ENCODE measurements at places on chromosomes 7 and 10. TPM values are rescaled to one million over a fixed set of nuclear protein-coding genes. Genes with fewer than 3 reads are reported as not detected.

CYP2C18 gene
- not detected for total RNA-seq

- DNase-seq = no peak
- no peak overlapping the region for H3K27ac ChIP-seq
- no peaks in the 10 kb centered on the region for H3K4me1 ChIP-seq
- peaks cover 15% of the 10 kb centered on the region for H3K27me3 ChIP-seq
Measured at GRCh38 chr7:143419880-143420279, 11.2 kb upstream of the EPHA1 start.

GRCh38 chr7:4299431-4299830, 382.7 kb upstream of the FOXK1 start:
- no peaks in the 10 kb centered on the region for H3K36me3 ChIP-seq
- DNase-seq = no peak
- H3K27me3 ChIP-seq = no peaks in the 10 kb centered on the region
- H3K4me3 ChIP-seq = no peak overlapping the region
- no peaks in the 10 kb centered on the region for H3K4me1 ChIP-seq

GRCh38 chr7:11706666-11707605, 125.1 kb downstream of the THSD7A start:
- H3K27ac ChIP-seq = no peak overlapping the region
- no peaks in the 10 kb centered on the region for H3K27me3 ChIP-seq
- H3K4me1 ChIP-seq = no peaks in the 10 kb centered on the region
- H3K36me3 ChIP-seq = no peaks in the 10 kb centered on the region

- no peak for DNase-seq
- H3K4me1 ChIP-seq = peaks cover 68% of the 10 kb centered on the region
- H3K36me3 ChIP-seq = peaks cover 29% of the 10 kb centered on the region
- H3K27me3 ChIP-seq = no peaks in the 10 kb centered on the region
Measured at GRCh38 chr7:104982308-104983075, 31.5 kb upstream of the KMT2E start.

GRCh38 chr10:75057680-75058079, 53.8 kb upstream of the SAMD8 start:
- H3K27ac ChIP-seq = no peak overlapping the region
- H3K4me1 ChIP-seq = no peaks in the 10 kb centered on the region
- no peaks in the 10 kb centered on the region for H3K27me3 ChIP-seq
- no peak for DNase-seq
- H3K4me3 ChIP-seq = no peak overlapping the region

DNA sequence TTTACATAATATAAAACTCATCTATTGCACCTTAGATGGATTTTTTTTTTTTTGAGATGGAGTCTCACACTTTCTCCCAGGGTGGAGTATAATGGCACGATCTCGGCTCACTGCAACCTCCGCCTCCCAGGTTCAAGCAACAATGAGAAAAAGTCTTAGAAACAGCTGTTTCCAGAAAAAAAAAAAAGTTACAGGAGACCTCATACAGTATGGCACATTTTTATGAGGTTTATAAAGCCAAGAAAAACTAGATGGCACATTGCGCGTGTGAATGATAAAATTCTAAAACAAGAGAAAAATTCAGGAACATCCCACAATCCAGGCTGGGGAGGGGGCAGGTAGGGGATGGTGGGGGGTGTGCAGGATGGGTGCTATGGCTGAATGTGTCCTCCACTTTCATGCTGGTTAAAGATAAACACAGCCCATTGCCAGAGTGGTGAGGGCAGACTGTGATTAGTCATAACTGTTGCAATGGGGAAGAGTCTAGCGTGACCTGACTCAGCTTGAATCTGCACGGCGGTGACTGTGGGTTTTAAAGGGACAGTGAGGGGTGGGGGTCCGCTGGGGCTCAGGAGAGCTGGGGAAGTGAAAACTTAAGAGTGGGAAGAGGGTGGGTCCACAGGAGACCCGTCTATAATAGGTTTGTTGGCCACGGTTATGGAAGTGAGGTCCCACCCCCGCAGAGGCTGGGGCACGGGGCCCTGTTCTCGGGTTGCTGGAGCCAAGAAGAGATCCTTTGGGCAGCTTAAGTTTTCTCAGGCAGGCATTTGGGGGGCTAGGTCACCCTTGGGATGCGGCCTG, 11.9 kb upstream of the LRRC27 start:
- H3K4me1 ChIP-seq = peaks cover 10% of the 10 kb centered on the region
- peak overlapping the region; percentile 50 for H3K27ac ChIP-seq
- no peak for DNase-seq
- H3K4me3 ChIP-seq = no peak overlapping the region
- H3K36me3 ChIP-seq = peaks cover 15% of the 10 kb centered on the region

Measured in activated B cell treated with CpG ODN at 0.5 μM for 24 hours (primary cell).